ENCODE measurements at places on chromosomes 13 and 19.
A peak's percentile ranks its signal among the peaks of the same experiment; 100 is the strongest.

DNA sequence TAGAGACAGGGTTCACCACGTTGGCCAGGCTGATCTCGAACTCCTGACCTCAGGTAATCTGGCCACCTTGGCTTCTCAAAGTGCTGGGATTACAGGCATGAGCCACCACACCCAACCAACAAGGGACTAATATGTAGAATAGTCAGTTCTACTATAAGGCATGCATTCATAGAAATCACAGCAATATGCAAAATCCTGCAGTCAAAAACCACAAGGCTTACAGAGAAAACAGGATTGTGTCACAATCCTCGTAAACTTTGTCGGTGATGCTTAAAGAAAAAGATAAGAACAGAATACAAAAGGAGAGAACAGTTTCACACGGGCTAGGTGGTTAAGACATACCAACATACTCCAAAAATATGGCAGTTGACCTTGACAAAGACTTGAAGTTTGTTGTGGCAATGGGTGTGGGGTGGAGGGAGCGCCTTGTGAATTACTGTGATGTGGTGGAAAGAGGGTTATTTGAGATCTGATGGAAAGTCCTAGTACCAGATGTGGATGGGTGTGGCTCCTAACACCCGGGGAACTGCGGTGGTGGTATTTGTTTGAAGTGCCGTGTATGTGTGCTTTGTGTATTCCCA is 12.4 kb downstream of the NOSIP start:
- DNase-seq = no peak

GRCh38 chr13:33250609-33251008 is 34.9 kb downstream of the STARD13 start:
- no peak for DNase-seq

DNA sequence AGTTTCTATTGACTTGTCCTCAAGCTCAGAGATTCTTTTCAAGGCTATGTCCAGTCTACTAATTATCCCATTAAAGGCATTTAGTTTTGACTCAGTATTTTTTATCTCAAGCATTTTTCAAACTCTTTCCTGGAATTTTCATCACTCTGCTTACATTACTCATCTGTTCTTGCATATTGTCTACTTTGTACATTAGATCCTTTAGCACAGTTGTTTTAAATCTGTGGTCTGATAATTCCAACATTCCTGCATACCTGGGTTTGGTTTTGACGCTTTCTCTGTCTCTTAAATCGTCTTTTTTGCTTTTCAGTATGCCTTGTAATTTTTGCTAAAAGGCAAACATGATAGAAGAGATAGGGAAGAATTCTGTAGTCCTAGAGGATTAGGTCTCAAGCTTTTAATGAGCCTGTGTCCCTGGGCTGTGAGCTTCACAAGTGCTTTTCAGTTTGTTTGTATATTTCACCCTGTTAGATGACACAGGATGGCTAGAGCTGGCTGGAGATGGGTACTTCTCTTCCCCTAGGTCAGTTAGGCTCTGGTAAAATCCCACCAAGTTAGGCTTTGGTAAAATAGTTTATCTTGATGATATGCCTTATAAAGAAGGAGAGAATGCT is 46.1 kb upstream of the GPC6 start:
- no peak for DNase-seq

GRCh38 chr19:8323781-8324185 is 2.5 kb downstream of the RPS28 start:
- DNase-seq = no peak

DNA sequence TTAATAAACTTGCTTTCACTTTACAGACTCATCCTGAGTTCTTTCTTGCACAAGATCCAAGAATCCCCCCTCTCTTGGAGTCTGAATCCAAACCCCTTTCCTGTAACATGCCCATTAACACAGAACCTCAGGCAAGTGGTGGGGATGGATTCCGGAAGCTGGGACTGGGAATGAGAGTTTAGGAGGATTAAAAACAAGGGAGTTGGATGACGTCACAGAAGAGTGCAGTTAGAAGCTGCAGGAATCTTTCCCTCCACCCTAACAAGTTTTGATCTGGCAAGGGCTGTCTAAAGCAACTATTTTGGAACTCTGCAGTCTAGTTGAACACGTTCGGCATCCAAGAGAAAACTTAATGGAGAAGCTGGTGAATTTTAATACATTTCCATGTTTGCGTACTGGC is 48.2 kb upstream of the PEPD start:
- no peak for DNase-seq

- DNase-seq = no peak
Observed at GRCh38 chr13:76894401-76895110, 8.4 kb upstream of the KCTD12 start.

- DNase-seq = no peak
Observed at GRCh38 chr13:113863524-113864272, at the start of gene GAS6. Gene GAS6 (minus strand): TSS chr13:113864076. CDS start chr13:113863920, 156 bp downstream.

DNA sequence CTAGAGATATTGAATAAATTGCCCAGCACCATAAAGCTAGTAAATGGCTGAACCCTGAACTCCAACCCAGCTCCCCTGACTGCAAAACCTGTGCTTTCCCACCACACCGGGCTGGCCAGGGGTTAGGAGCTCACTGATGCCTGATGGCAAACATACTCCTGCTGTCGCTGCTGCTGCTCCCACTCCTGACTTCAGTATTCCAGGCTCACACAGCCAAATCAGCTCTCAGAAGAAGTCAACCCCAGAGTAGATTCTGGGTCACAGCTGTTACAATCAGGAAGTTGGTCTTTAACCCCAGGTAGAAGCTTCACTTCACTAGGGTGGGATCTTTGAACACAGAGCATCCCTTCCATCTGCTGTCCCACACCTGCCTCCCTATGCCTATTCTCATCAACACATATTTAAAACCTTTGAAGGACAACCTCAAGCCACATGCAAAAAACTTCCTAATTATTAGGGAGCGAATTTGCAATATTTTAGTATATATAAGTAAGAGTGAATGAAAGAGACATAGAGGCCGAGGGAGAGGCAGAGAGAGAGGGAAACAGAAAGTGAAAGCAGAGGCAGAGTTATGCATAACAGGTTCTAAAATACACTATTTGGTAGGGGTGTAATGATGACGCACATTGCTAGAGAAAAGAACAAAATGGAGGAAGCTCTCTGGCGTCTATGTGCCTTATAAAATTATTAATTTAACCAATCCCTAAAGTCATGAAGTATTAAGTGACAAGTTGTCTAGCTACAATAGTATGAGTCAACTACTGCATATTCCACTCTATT is 99.4 kb upstream of the SERP2 start:
- peak; percentile 33 for DNase-seq

DNA sequence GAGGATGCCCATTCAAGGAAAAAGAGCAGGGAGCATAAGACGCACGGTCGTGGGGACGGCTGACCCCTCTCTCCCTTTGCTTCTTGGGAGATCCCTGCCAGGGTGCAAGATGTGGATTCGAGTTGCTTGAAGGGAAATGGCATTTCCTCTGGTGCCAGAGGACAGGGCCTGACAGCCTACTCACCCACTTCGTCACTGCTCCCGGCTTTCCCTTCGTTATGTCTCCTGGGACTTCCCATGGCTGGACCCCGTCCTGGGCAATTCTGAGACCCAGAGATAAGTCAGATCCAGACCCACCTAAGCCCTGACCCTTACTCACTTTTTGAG is 1.2 kb downstream of the TBC1D17 start:
- DNase-seq = no peak

GRCh38 chr13:95256091-95256490 is 45.2 kb downstream of the ABCC4 start:
- DNase-seq = no peak

GRCh38 chr13:113170511-113170910 is 12.1 kb downstream of the PROZ start:
- no peak for DNase-seq

- DNase-seq = no peak
Observed at GRCh38 chr13:98274921-98275487, 97.9 kb upstream of the RNF113B start.

GRCh38 chr19:38009650-38010242 is 102.7 kb downstream of the SIPA1L3 start:
- no peak for DNase-seq

DNA sequence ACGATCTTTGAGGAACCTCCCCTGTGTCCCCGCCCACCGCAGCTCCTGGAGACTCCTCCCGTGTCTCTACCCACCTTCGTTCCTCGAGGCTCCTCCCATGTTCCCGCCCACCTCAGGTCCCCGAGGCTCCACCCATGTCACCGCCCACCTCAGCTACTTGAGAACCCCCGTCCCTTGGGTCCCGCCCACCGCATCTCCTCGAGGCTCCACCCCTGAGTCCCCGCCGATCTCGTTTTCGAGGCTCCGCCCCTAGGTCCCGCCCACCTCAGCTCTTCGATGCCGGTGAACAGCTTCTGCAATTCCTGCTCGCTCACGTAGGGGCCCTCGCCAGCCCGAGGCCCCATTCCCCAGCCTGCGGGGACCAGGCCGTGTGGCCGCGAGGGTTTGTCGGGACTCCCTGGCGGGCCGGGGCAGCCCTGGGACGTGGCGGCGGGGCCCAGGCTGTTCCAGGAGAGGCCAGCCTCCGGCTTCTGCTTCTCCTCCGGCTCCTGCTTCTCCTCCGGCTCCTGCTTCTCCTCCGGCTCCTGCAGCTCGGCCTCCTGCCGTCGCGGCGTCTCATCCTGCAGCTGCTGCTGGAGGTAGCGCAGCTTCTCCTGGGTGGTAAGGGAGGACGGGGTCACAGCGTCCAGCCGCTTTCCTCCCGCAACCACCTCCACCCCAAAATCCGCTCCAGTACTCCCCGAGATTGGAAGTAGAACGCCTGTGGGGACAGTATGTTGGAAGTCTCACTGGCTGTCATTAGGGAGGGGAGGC is 16.7 kb downstream of the TSKS start:
- peak; percentile 45 for DNase-seq

GRCh38 chr13:101811284-101811839 is 358.9 kb downstream of the ITGBL1 start:
- no peak for DNase-seq

DNA sequence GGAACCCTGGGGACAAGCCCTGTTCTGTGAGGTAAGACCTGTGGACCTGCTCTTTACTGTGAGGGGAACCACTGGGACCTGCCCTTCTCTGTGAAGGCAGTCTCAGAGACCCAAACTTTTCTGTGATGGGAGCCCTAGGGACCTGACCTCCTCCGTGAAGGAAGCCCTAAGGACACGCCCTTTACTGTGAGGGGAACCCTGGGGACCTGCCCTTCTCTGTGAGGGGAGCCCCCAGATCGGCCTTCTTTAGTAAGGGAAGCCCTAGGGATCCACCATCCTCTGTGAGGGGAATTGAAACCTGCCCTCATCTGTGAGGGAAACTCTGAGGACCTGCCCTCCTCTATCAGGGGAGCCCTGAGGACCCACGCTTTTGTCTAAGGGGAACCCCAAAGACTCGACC is 343.5 kb downstream of the UQCRFS1 start:
- no peak for DNase-seq

- no peak for DNase-seq
Observed at GRCh38 chr19:22620401-22620800, 13.7 kb upstream of the ZNF492 start.

GRCh38 chr13:62296812-62297211 is 881.2 kb upstream of the PCDH20 start:
- no peak for DNase-seq

GRCh38 chr19:36436531-36436930 is 18.1 kb upstream of the ZFP82 start:
- DNase-seq = no peak

DNA sequence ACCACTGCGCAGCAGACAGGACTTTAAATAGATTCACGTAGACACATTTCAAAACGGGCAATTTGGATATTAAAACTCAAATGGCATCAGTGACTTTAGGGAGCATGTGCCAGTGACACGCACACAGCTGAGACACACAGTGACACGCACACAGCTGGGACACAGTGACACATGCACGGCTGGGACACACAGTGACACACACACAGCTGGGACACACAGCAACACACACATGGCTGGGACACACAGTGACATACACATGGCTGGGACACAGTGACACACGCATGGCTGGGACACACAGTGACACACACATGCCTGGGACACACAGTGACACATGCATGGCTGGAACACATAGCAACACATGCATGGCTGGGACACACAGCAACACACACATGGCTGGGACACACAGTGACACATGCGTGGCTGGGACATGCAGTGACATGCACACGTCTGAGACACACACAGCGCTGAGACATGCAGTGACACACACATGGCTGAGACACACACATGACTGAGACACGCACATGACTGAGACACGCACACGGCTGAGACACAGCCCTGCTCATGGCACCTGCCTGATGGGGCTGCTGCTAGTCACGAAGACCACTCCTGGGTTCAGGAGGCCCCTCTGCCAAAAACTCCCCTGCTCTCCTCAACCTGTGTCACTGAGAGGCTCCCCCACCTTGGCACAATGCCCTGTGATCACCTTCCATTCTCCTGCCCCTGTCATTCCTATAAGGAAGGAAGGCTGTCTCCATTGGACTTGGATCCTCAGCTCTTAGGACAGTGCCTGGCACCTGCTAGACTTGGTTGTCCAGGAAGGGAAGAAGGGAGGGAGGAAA is 52.5 kb downstream of the SOX1 start:
- DNase-seq = no peak

DNA sequence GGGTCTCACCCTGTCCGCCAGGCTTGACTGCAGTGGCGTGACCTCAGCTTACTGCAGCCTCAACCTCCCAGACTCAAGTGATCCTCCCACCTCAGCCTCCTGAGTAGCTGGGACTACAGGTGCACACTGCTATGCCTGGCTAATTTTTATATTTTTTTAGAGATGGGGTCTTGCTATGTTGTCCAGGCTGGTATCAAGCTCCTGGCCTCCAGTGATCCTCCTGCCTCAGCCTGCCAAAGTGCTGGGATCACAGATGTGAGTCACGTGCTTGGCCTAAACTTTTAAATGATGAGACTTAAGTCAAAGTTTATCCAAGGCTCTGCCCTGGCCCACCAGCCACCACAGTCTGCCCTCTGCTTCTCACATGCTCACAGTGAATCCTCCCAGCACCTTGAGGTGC is 2.2 kb downstream of the C19orf33 start:
- DNase-seq = no peak

- DNase-seq = no peak
Observed at GRCh38 chr19:15701757-15702533, 25.9 kb upstream of the OR10H2 start.

- no peak for DNase-seq
Observed at GRCh38 chr19:27738569-27739193, 1474.3 kb downstream of the UQCRFS1 start.

DNA sequence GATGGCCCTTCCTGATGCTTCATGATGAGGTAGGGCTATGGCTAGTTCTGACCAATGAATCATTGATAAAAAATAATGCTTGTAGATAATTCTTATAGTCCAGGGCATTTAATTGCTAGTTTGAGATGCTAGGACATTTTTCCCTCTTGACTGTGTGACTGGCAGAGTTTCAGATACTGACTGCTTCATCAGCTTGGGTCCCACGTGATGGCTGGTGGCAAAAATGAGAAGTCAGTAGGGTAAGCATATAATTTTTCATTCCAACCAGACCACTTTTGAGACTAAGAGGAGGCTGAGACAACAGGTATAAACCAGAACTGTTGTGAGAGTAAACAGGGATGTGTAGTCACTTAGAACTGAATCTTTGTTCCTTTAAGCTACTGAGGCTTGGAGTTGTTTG is 183.3 kb downstream of the HS6ST3 start:
- DNase-seq = no peak

GRCh38 chr19:33508009-33508408 is 13.6 kb downstream of the PEPD start:
- DNase-seq = no peak

Measured in stimulated activated CD4-positive, alpha-beta T cell treated with anti-CD3 and anti-CD28 coated beads, Interleukin-12 subunit alpha, Interleukin-12 subunit beta, amount 100 ng/mL, for 48 hours (primary cell).